ENCODE measurements at places on chromosomes 6 and 20.

DNA sequence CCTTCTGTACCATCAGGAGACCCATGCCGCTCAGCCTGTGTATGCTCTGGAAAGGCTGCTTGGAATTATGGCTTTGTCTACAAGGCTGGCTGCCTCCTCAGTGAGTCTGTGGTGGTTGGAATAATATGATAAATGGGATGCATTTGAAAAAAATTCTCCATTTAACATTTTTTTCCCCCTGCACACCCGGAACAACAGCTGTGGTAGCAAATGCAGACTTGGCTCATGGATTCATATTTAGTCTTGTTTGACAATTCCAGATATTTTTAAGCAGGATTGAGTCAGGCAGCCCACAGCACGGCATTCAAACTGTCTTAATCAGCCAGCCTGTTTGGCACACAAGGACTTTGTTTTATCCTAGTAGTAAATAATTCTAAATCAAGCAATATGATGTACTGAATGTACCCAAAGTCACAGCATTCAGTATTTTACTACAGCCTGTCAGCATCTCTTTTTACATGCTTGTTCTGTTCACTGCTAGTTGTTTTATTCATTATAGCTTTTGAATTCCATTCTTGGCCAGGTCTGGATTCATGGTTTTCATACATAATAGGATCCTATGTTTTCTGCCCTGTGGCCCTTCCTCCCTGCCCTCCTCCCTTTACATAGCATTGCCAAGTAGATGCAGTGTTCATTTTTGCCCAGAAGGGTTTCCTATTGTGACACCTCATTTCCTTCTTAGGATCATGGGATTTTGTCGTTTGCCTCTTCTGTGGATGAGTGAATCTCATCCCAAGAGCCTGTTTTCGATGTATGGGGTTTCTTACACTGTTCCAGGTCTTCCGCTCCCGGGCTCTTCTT is 68.1 kb downstream of the LRRC1 start:
- DNase-seq: no peak

- no peak for DNase-seq
These were observed 76.9 kb downstream of the PLCG1 start for GRCh38 chr20:41214202-41214601.

GRCh38 chr20:17968366-17969277 is at the start of the genes MGME1 and SNX5:
Gene MGME1, plus strand, starts transcription at chr20:17969018. Its CDS starts 842 bp downstream, at chr20:17969860.
Gene SNX5, minus strand, starts transcription at chr20:17968794. Its CDS starts 369 bp downstream, at chr20:17968425.
- peak; percentile 98 for DNase-seq

DNA sequence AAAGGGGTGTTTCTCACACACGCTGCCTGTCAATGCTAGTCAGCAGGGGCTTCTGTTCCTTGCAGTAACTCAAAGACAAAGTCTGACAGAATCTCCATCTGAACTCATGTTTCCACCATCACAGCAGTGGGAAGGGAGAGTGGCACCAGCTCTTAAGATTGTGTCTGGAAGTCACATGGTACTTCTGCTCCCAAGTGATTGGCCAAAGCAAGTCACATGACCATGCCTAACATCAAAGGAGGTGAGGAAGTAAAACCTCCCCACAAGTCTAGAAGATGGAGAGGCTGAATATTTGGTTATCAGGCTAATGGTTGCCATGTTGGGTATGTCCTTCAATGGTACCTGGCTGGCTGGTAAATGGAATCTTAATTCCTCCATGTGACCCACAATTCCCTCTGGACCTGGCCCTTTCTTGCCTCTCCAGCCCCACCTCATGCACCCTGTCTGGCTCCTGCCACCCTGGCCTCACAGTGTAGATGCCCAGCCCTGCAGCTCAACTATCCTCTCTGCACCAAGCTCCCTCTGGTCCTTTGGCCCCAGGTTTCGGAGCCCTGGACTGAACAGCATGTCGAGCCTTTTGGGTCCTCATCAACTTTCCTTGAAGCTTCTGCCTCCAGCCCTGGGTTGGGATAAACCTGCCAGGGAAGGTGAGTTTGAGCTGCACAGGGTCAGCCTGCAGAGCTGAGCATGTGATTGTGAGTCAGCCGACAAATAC is 51.0 kb upstream of the PMEPA1 start:
- DNase-seq: no peak
